Sigmoid colon (tissue), 7 donors: ENCODE measurements at places on chromosomes 6 and 20. TPM values are rescaled to one million over a fixed set of nuclear protein-coding genes. Genes with fewer than 3 reads are reported as not detected.
A peak's percentile ranks its signal among the peaks of the same experiment; 100 is the strongest.

The TMEM170B gene
- total RNA-seq, result 8.7 TPM

The BCAS1 gene
- 0.71 TPM for total RNA-seq

The CSE1L gene
- 43.9 TPM for total RNA-seq

The PREX1 gene
- total RNA-seq, result 21.0 TPM

The SNPH gene
- 6.4 TPM for total RNA-seq

The ECT2L gene
- total RNA-seq, result not detected

DNA sequence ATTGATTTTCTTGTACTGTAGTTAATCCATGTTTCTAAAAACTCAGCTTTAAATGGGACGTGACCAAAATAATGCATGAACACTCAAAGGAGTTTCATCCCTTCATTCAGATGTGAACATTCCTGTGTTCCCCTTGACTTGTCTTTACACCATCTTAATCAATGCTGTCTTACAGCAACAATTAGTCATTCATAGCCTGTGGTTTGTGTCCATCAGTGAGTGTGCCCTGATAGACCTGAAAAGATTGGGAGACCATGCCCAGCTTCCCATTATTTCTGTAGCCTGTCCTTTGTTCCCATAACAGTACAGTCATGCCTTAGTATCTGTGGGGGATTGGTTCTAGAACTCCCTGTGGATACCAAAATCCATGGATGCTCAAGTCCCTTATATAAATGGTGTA lies 23.9 kb downstream of the NT5E start:
- DNase-seq, result no peak

DNA sequence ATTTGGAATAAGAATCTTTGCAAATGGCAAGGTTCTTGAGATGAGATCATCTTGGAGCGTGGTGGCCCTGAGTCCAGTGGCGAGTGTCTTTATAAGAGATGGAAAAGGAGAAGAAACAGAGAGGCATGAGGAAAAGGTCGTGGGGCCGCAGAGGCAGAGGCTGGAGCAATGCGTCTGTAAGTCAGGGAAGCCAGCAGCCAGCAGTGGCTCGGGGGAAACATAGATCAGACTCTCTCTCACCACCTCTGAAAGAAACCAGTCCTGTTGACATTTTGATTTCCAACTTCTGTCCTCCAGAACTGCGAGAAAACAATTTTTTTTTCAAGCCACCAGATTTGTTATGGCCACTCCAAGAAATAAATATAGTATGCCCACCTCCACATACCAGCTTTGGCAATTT lies 226.6 kb downstream of the TFAP2C start:
- no peak for DNase-seq

GRCh38 chr6:11428895-11429294 lies 108.7 kb upstream of the TMEM170B start:
- DNase-seq, result no peak

- no peak for DNase-seq
Measured at GRCh38 chr20:57693670-57694329, 16.0 kb downstream of the PMEPA1 start.

GRCh38 chr6:132404330-132404729 lies 3.1 kb upstream of the MOXD1 start:
- DNase-seq, result no peak

- no peak for DNase-seq
Measured at GRCh38 chr6:137928286-137928685, 61.2 kb downstream of the TNFAIP3 start.

DNA sequence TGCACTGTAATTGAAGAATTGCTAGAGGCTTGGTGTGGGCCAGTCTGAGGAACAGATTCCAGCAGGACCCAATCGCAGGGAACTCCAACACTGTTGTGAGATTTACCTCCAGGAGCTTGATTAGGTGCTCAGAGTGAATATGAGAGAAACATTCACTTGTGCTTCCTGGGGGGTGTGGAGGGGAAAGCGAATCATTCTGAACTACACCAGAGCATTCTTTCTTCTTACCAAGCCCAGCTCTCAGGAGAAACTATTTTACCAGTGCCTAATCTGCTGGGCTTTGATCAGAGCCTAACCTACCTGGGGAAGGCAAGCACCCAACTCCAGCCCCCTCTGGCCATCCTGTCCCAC lies 7.4 kb upstream of the SIRPB1 start:
- DNase-seq, result no peak

GRCh38 chr6:144286503-144287393 lies 1.6 kb downstream of the UTRN start:
- DNase-seq, result peak; percentile 81

GRCh38 chr20:37833221-37833896 lies 69.6 kb upstream of the VSTM2L start:
- DNase-seq, result no peak

GRCh38 chr20:25282796-25283195 lies 34.9 kb downstream of the PYGB start:
- DNase-seq, result peak; percentile 51

DNA sequence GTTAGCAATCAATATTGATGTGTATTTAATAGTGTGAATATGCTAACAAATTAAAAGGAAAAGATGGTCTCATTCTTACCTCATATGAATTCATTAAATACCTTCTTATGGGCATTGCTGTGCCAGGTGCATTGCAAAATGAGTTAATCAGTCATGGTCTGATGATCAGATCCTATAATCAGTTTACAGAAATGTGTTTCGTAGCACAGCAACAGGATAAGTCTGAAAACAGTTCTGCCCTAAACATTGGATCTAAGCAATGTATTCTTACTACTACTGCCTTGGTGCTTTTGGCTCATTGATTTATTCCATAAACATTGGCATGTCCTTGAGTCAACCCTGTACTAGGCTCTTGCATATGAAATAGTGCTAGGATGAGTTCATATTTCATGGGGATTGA lies 417.0 kb upstream of the JAG1 start:
- no peak for DNase-seq

DNA sequence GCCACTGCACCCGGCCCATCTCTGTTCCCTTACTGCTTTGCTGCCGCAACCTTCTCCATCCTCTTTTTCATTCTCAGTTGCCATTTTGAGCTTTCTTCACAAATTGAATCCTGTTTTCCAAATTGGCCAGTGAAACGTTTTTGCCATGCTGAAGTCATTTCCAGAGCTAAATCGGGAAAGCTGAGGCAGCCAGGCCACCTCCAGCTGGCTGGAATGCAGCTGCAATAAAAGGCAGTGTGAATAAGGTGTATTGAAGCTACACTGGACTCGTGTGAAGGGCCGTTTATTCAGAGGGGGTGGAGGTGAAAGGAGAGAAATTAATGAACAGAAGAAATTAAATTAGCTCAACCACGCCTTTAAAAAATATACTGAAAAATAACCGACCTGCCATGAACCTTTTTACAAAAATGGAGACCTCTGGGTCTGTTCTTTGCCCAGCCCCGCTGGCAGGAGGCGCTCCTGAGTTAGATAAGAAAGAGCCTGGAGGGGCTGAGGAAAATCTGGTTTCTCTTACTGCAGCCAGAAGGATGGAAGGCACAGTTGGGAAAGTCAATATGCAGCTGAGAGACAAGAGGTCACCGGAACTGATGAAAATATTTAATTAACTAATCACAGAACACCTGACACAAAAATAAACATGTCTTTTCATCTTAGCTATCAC lies 283.9 kb downstream of the FOXC1 start:
- DNase-seq, result no peak

- DNase-seq, result no peak
Measured at GRCh38 chr6:118485601-118486550, 62.2 kb upstream of the PLN start.

DNA sequence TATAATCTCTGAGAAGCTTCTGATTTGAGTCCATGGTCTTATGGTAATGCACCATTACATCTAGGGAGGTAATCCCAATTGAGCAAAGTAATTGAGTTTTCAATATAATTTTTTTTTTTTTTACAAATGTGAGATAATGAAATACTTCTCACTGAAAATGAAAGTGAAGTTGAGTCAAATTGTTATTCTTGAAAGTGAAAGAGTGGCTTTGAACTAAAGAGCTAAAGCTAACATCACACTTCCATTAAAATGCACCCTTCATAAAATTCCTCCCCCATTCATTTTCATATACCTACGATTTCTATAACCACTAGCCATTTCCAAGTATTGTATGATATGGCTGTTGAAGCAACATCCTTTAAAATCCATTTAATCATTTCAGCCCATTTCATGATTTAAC lies 149.1 kb upstream of the IMPG1 start:
- no peak for DNase-seq

DNA sequence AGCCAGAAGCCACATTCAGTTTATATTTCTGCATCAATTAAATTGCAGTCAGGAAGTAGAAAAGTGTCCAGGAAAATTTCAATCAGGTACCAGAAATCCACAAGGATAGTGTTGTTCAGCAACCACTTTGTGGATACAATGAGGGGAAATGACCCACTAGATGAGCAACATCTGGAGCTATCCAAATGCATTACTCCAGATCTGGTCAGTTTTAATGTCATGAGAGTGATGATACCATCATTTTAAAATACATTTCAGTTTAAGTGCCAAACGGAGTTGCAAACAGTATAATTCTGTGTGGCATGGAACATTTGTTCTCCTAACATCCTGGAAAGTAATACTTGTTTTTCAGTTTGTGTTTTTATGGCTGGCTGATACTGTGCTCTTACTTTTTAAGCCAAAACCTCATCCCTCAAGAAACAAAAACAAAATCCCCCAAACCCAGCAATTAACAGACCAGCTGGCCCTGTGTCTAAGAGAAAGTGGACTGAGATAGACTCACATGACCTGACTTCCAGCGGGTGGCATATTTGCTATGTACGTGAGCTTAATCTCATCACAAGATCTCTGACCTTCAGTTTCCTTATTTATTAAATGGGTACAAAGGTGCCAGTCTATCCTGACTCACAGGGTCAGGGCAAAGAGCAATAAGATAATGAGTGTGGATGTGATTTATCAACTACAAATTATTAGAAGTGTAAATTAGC lies 58.8 kb upstream of the CNKSR3 start:
- no peak for DNase-seq

DNA sequence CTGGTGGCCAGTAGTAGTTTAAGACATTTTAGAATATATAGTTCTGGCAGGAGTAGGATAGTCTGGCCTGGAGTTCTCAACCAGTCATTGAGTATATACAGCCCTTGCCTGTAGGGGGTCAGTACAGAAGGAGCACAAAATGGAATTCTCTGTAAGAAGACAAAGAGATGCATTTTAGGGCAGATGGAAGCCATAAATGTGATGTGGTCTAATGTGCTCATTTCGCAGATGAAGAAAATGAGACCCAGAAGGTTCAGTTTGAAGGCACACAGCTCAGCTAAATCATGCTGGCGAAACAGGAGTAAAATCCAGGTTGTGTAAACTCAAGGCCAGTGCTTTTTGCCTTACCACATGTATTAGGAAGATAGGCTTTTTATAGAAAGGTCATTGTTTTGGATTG lies 29.6 kb downstream of the QKI start:
- no peak for DNase-seq

DNA sequence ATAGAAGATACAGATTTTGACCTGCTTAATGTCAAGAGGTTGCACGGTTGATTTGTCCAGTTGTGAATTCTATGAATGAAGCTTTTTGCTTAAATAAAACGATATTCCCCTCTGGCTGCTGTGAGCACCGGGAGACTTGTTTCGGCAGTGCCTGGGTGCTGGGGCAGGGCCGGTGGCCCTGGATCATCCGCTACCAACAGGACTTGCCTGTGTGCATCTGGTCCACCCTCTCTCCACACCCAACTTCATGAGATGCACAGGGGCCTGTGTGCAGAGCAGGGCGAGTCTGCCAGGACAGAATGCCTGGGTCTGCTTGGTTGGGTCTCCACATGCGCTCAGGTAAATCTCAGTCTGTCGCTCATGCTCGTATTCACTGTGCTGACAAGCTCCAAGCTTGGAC lies 65.5 kb downstream of the TSHZ2 start:
- DNase-seq, result no peak

DNA sequence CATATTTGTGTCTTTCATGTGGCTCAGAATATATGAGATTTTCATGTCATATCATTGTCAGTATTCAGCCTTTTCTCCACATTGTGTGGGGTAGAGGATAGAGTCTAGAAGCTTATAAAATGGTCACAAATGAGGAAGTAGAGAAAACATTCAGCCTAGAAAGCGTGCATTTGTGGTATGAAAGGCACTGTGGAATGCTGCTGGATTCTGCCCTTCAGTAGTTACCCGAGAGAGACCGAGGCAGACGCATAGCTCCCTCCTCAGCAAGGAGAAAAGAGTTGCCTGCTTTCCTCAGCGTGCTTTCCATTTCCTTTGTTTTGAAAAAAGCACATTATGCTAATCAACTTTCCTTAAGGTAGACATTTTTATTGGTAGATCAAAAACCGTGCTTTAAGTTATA lies 28.7 kb downstream of the MYB start:
- DNase-seq, result no peak

DNA sequence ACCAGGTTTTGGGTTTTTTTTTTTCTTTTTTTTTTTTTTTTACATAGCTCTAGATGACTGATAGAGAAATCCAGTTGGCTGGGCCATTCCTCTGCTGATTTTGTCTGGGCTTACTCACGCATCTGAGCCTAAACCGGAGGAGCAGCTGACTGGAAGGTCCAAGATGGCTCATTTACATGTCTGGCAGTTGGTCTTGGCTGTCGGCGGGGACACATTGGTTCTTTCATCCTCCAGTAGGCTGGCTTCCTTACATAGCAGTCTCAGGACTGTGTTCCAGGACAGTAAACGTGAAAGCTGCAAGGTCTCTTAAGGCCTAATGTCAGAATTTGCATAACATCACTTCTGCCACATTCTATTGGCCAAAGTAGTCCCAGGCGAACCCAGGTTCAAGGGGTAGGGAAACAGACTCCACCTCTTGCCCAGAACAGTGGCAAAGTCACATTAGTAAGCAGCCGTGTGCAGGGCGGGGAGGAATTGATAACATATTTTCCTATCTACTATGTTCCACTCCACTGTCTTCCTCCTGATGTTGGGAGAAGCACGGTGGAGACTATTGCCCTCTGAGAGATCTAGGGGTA lies 87.0 kb downstream of the CDH22 start:
- DNase-seq, result no peak

- DNase-seq, result no peak
Measured at GRCh38 chr20:58099956-58100730, 128.3 kb downstream of the ANKRD60 start.

- DNase-seq, result no peak
Measured at GRCh38 chr6:16562498-16562897, 198.8 kb downstream of the ATXN1 start.
